ENCODE measurements at places on chromosomes 3 and 15. TPM values are rescaled to one million over a fixed set of nuclear protein-coding genes. Genes with fewer than 3 reads are reported as not detected.

DNA sequence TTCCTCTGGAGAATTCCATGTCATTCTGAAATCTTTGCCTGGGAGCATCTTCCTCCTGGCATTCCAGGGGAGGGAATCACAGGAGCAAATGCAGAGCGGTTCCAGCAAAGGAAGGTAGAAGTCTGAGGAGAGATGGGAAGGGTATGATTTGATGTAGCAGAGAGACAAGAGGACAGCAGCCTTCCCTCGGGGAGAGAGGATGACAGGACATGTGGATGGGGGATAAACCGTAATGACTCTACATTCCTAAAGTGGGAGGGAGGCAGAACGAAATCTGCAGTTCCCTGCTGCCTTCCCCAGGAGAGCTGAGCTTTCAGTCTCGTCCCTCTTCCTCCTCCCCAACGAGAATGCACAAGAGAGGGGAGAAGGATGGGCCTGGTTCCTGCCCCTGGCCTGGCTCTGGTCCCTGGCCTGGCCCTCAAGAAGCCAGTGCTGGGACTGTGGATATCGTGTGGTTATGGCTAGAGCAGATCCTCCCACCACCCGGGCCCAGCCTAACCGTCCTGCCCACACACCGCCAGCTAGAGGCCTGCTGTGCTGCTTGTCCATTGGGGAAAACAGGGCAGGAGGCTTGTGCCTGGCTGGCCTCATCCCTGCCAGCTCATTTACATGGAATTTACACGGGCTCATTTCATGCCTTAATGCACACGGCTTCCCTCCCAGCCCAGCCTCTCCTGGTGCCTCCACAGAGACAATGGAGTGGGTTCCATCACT, 26.6 kb downstream of the SEMA7A start:
- DNase-seq, result no peak

GRCh38 chr3:32307591-32307990, 69.1 kb downstream of the CMTM8 start:
- no peak for DNase-seq

DNA sequence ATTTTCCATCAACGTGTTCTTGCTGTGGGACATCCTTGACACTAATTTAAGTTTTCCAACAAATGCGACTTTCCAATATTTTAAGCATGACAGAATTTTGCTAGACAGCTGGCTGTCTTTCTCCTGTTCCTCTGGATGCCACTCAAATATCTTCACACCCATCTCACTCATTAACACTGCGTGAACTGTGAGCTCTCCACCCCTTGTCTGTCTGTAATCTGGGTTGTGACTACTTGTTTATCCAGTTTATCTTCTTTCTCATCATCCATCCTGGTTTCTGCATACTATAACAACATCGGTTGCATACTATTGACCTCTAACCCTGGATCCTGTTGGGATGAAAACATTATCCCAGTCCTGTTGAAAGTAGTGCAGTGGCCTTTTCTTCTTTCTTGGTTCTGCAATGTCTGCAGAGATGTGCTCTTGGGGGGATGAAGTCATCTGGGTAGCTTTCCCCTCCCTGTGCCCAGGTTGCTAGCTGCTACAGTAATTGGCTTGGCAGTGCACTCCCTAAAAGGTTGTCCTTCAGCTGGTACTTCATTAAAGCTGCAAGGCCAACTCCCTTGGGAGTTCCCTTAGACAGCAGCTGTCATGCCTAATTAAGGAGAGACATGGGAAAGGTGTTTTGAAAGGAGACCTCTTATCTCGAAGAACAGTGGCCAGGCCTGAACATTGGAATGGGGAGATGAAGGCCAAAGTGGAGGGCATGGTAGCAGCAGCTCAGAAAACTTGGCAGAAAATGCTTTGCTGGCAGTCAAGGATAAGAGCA, 24.7 kb downstream of the KAT2B start:
- DNase-seq, result no peak

GRCh38 chr3:172305552-172305951, 142.7 kb downstream of the GHSR start:
- DNase-seq, result no peak

GRCh38 chr3:100777271-100777670, 68.0 kb downstream of the TFG start:
- DNase-seq, result no peak

POLQ gene
- 5.3 TPM for polyA plus RNA-seq

GRCh38 chr15:101707983-101708382, 16.3 kb downstream of the TARS3 start:
- DNase-seq, result no peak
